H1 (cell line): ENCODE measurements at places on chromosomes 3 and 15. TPM values are rescaled to one million over a fixed set of nuclear protein-coding genes. Genes with fewer than 3 reads are reported as not detected.

GOLGA6B gene
- 0.06 and 0.09 TPM in 2 replicates for polyA plus RNA-seq

TM4SF18 gene
- 4.5 and 13.6 TPM in 2 replicates for polyA plus RNA-seq

CATSPER2 gene
- polyA plus RNA-seq = 0.89 and 1.9 TPM in 2 replicates

DNAJB8 gene
- polyA plus RNA-seq = not detected in 2 replicates

TRPM1 gene
- 0.05 and 0.16 TPM in 2 replicates for polyA plus RNA-seq

HYAL1 gene
- polyA plus RNA-seq = 5.4 and 9.1 TPM in 2 replicates

OR5K3 gene
- not detected in 2 replicates for polyA plus RNA-seq

CPEB1 gene
- 4.4 and 5.4 TPM in 2 replicates for polyA plus RNA-seq

UNC45A gene
- 74.1 and 87.2 TPM in 2 replicates for polyA plus RNA-seq

C2CD4B gene
- 0.12 and 0.41 TPM in 2 replicates for polyA plus RNA-seq

POPDC2 gene
- 1.1 and 1.2 TPM in 2 replicates for polyA plus RNA-seq

LOXL1 gene
- polyA plus RNA-seq = 14.4 and 22.7 TPM in 2 replicates

SHF gene
- 13.1 and 16.0 TPM in 2 replicates for polyA plus RNA-seq

MAPK6 gene
- 15.4 and 22.6 TPM in 2 replicates for polyA plus RNA-seq

TMEM43 gene
- polyA plus RNA-seq = 33.7 and 38.2 TPM in 2 replicates

TUSC2 gene
- polyA plus RNA-seq = 65.4 and 73.6 TPM in 2 replicates

WDR93 gene
- polyA plus RNA-seq = 0.03 and 0.08 TPM in 2 replicates
